ENCODE measurements at places on chromosomes 12 and 14. TPM values are rescaled to one million over a fixed set of nuclear protein-coding genes. Genes with fewer than 3 reads are reported as not detected.

CACNA2D4 gene
- polyA plus RNA-seq = 0.44 TPM

POU6F1 gene
- 5.6 TPM for polyA plus RNA-seq

CLEC1B gene
- polyA plus RNA-seq = not detected

IL31 gene
- polyA plus RNA-seq = not detected

ARHGAP9 gene
- polyA plus RNA-seq = 7.0 TPM

NAP1L1 gene
- polyA plus RNA-seq = 145 TPM

ENDOU gene
- polyA plus RNA-seq = not detected

ENO2 gene
- polyA plus RNA-seq = 102 TPM

SLC39A5 gene
- 0.27 TPM for polyA plus RNA-seq

TAS2R19 gene
- polyA plus RNA-seq = 0.97 TPM

TOMM20L gene
- polyA plus RNA-seq = not detected

SIRT4 gene
- polyA plus RNA-seq = 2.7 TPM

CD69 gene
- polyA plus RNA-seq = not detected

CARMIL3 gene
- polyA plus RNA-seq = 7.8 TPM

CEBPE gene
- 0.05 TPM for polyA plus RNA-seq

GLI1 gene
- 31.0 TPM for polyA plus RNA-seq

TAS2R9 gene
- not detected for polyA plus RNA-seq

FBXW8 gene
- polyA plus RNA-seq = 17.9 TPM

VPS37B gene
- 15.7 TPM for polyA plus RNA-seq

ASB8 gene
- 3.8 TPM for polyA plus RNA-seq

SAMD15 gene
- 0.17 TPM for polyA plus RNA-seq

CD163L1 gene
- 0.03 TPM for polyA plus RNA-seq

LIN7A gene
- 5.8 TPM for polyA plus RNA-seq

RTL1 gene
- polyA plus RNA-seq = 0.02 TPM

MGAT4C gene
- 1.6 TPM for polyA plus RNA-seq

FOXA1 gene
- 0.05 TPM for polyA plus RNA-seq

B3GNT4 gene
- polyA plus RNA-seq = 1.1 TPM

LAG3 gene
- polyA plus RNA-seq = 1.1 TPM

GALNT8 gene
- 4.7 TPM for polyA plus RNA-seq

SLC25A47 gene
- not detected for polyA plus RNA-seq

AHNAK2 gene
- 0.95 TPM for polyA plus RNA-seq

PRB3 gene
- 0.25 TPM for polyA plus RNA-seq

EIF2B1 gene
- polyA plus RNA-seq = 24.9 TPM

KCNMB4 gene
- 10.0 TPM for polyA plus RNA-seq

PCED1B gene
- polyA plus RNA-seq = 6.2 TPM

NTF3 gene
- 1.5 TPM for polyA plus RNA-seq

C3AR1 gene
- polyA plus RNA-seq = not detected

IL23A gene
- polyA plus RNA-seq = 3.6 TPM

SLC4A8 gene
- polyA plus RNA-seq = 8.6 TPM

PRICKLE1 gene
- polyA plus RNA-seq = 14.0 TPM

LRTM2 gene
- 0.05 TPM for polyA plus RNA-seq

BEGAIN gene
- polyA plus RNA-seq = 3.7 TPM

SLC38A6 gene
- 5.1 TPM for polyA plus RNA-seq

RAB21 gene
- 1.1 TPM for polyA plus RNA-seq

STAC3 gene
- polyA plus RNA-seq = 0.70 TPM

GLIPR1L1 gene
- 1.2 TPM for polyA plus RNA-seq

SLC7A8 gene
- 181 TPM for polyA plus RNA-seq

SAMD4A gene
- polyA plus RNA-seq = 3.8 TPM

TAS2R43 gene
- 0.18 TPM for polyA plus RNA-seq

PLEKHG7 gene
- polyA plus RNA-seq = not detected

TMEM119 gene
- 0.35 TPM for polyA plus RNA-seq

MUCL1 gene
- not detected for polyA plus RNA-seq

SPTB gene
- 0.30 TPM for polyA plus RNA-seq

FAM186B gene
- polyA plus RNA-seq = 0.12 TPM

PIANP gene
- polyA plus RNA-seq = 6.3 TPM

C12orf56 gene
- polyA plus RNA-seq = 2.0 TPM

GALNT6 gene
- polyA plus RNA-seq = 11.1 TPM

GSC gene
- 0.17 TPM for polyA plus RNA-seq

KCTD10 gene
- polyA plus RNA-seq = 45.3 TPM

Measured in H1 (cell line).